ENCODE measurements at places on chromosomes 7 and 10. TPM values are rescaled to one million over a fixed set of nuclear protein-coding genes. Genes with fewer than 3 reads are reported as not detected.

Gene MYO1G
- total RNA-seq: 457 TPM

Gene SLC16A9
- total RNA-seq: 0.12 TPM

Gene FAM25A
- total RNA-seq: not detected

Gene SUFU
- total RNA-seq: 13.4 TPM

Gene AOAH
- total RNA-seq: 13.3 TPM

Gene AKR1E2
- 11.2 TPM for total RNA-seq

Gene CARD11
- total RNA-seq: 160 TPM

Gene TACC2
- not detected for total RNA-seq

Gene ANKRD61
- total RNA-seq: not detected

Gene CCDC3
- 0.12 TPM for total RNA-seq

Gene PHYHIPL
- not detected for total RNA-seq

Gene METTL27
- 2.8 TPM for total RNA-seq

Gene CADPS2
- not detected for total RNA-seq

Gene IMPDH1
- total RNA-seq: 72.3 TPM

Gene RHBDD2
- 21.1 TPM for total RNA-seq

Gene CPSF4
- 61.9 TPM for total RNA-seq

Gene PLCE1
- 0.04 TPM for total RNA-seq

Gene ACSM6
- total RNA-seq: not detected

Gene EN2
- total RNA-seq: not detected

Gene GJD4
- total RNA-seq: not detected

Gene FFAR4
- not detected for total RNA-seq

Gene AASS
- 0.62 TPM for total RNA-seq

Gene SPRN
- not detected for total RNA-seq

Gene PARD3
- total RNA-seq: 1.0 TPM

Gene UNCX
- total RNA-seq: not detected

Gene ADAM8
- 123 TPM for total RNA-seq

Gene BICC1
- total RNA-seq: not detected

Gene RAB11FIP2
- total RNA-seq: 15.5 TPM

Gene ABCC2
- total RNA-seq: 1.0 TPM

Gene RBM28
- total RNA-seq: 35.1 TPM

Gene PLEKHS1
- 0.10 TPM for total RNA-seq

Gene ITIH2
- not detected for total RNA-seq

Gene UCN3
- total RNA-seq: not detected

Gene IKZF1
- 379 TPM for total RNA-seq

Gene SCD
- 117 TPM for total RNA-seq

Gene ACTL6B
- not detected for total RNA-seq

Gene SLC25A40
- total RNA-seq: 49.7 TPM

Gene NPM3
- 30.3 TPM for total RNA-seq

Gene ECHS1
- total RNA-seq: 40.2 TPM

Gene BTBD16
- total RNA-seq: not detected

Gene CCDC136
- total RNA-seq: 5.1 TPM
